ENCODE measurements at places on chromosomes 6 and 20.

- no peak for DNase-seq
Observed at GRCh38 chr6:30019819-30020218, 41.2 kb upstream of the POLR1H start.

DNA sequence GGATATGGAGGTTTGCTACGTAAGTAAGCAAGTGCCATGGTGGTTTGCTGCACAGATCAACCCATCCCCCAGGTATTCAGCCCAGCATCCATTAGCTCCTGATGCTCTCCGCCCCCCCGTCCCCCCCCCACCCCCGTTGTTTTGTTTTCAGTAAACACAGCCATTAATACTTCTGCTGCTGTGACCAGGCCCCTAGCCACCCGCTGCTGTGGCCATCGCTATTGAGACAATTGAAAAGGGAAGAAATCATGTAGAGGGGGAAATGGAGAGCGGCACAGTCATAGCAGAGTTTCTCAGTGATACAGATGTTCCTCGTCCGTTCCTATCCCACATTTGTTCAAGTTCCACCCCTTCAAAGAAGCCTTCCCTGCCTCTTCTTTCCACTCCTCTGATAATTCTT lies 24.9 kb downstream of the SLC35D3 start:
- DNase-seq = no peak

DNA sequence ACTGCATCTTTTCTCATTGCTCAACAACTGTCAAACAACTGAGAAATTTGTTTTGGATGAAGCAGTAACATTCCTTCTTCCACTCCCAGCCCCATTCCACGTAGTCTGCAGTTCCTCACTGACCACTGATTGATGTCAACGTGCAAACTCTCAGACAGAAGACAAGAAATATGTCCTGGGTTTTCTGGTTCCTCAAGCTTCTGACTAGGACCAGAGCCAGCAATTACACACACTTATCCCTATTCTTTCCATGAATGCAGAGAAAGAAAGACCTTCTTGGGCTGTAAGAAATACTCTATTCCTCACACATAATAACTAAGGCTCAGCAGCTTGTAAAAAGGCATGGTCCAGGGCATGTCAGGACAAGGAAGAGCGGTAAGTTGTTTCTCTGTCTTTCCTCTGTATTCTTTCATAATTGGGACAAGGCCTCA lies 790.1 kb upstream of the SLC35B3 start:
- peak; percentile 1 for DNase-seq

- DNase-seq = no peak
Observed at GRCh38 chr6:170445971-170446370, 107.1 kb downstream of the PSMB1 start.

- no peak for DNase-seq
Observed at GRCh38 chr20:10137533-10137932, 81.1 kb upstream of the SNAP25 start.

GRCh38 chr20:61881416-61881815 lies 184.3 kb downstream of the TAF4 start:
- no peak for DNase-seq

DNA sequence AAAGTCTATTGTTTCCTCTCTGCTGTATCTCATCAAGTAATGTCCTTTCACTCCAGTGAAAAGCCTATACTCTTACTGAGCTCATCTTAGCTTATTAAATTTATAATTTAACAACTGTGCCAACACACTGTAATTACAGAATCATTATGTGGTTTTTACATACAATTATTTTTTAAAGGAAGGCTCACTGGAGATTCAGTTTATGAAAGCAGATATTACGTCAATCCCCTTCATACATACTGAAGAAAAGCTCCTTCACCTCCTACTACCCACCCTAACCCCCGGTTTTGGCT lies 28.1 kb downstream of the ARHGAP18 start:
- DNase-seq = peak; percentile 18

GRCh38 chr6:106546691-106547414 lies 82.4 kb downstream of the RTN4IP1 start:
- peak; percentile 40 for DNase-seq
